ENCODE measurements at places on chromosomes 3 and 15.

GRCh38 chr3:39188271-39189149 is 3.9 kb downstream of the XIRP1 start:
- DNase-seq = no peak

DNA sequence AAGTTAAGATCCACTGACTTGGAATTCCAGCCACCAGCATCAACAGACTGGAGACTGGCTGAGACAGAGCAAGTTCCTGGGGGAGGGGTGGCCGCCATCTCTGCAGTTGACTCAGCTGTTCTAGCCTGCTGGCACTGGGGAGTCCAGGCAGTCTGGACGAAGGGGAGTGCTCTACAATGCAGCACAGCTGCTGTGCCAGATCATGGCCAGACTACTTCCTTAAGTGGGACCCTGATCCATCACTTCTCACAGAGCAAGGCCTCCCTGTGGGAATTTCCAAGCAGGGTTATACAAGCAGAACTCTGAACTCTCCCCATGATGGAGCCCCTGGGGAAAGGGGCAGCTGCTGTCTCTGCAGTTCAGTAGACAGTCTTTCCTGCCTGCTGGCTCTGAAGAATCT is 35.2 kb downstream of the PYGO1 start:
- DNase-seq = peak; percentile 99

- no peak for DNase-seq
These were observed 450.8 kb downstream of the MCTP2 start for GRCh38 chr15:94682171-94682570.

- DNase-seq = no peak
These were observed 93.0 kb downstream of the RARB start for GRCh38 chr3:25520926-25521559.

Data from LHCN-M2 (cell line).